ENCODE measurements at places on chromosomes 7 and 10.

- DNase-seq, result no peak
Measured at GRCh38 chr7:139659922-139660316, 117.9 kb downstream of the HIPK2 start.

GRCh38 chr7:27149842-27150567 is 2.4 kb downstream of the HOXA3 start:
- DNase-seq, result no peak

DNA sequence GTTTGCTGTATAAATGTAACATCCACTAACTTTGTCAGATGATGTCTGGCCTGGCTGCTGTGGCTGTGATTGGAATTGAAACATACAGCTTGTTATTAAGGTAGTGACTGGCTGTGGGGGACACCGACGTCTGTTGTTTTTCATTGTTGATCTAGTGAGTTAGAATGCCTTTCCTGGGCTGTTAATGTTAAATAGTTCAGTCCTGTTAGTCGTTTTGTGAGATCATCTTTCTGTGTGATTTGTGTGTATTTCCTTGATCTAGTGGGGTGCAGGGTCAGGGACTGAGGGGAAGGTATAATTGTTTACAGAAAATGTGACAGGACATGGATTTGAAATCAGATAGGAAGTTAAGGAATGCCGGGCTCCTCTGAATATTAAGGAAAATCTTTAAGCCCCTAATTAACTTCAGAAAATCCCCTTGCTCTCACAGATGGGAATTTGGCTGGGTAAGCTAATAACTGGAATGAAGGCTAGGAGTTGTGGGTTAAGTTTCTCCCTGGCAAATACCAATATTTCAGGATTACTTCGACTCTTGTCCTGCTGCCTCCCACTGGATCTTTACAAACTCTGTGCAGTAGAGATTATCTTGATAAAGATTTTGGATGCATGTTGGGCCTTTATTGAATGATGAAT is 163.1 kb downstream of the AUTS2 start:
- no peak for DNase-seq

- DNase-seq, result no peak
Measured at GRCh38 chr7:37971491-37971890, 51.1 kb downstream of the EPDR1 start.

- peak; percentile 74 for DNase-seq
Measured at GRCh38 chr10:114470956-114471905, 66.9 kb upstream of the AFAP1L2 start.

Measured in hematopoietic multipotent progenitor cell (in vitro differentiated cells).